ENCODE measurements at places on chromosomes 11 and 22.

DNA sequence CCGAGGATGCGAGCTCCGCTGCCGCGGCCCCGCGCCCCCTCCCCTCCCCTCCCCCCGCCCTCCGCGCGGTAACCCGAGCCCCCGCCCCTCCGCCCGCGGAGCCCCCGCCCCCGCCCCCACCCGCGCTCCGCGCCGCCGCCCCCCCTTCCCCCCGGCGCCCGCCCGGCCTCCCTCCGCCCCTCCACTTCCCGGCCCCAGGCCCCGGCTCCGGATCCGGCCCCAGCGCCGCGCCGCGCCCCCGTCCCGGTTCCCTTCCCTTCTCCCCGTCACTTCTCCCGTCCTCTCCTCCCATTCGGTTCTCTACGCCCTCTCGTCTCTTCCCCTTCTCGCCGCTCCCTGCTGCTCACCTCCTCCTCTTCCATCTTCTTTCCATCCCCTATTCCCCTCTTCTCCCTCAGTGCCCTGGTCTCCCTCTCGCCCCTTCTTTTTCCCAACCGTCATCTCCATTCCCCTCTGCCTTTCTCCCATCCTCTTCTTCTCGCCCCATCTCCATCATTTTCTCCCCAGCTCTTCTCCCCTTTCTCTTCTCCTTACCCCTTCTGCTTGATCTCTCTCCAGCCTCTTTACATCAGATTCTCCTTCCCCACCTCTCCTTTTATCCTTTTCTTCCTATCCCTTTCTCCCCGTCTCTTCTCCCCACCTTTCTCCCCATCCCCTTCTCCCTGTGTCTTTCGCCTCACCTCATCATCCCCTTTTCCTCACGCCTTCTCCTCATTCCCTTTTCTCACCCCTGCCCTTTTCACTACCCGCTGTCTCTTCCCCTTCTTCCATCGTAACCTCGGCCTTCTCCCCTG, at the start of gene DCHS1:
Gene DCHS1, minus strand, starts transcription at position 20 of the 794 bp plus-strand sequence. CDS start 14,196 bp downstream, outside the sequence.
- DNase-seq: no peak

GRCh38 chr11:128095466-128095981, 491.8 kb downstream of the ETS1 start:
- DNase-seq: no peak

GRCh38 chr22:31439808-31440207, 40.4 kb downstream of the DRG1 start:
- no peak for DNase-seq

GRCh38 chr11:33689085-33689484, 11.5 kb downstream of the C11orf91 start:
- DNase-seq: no peak

All from prostate gland (tissue), 2 donors.